Body of pancreas (tissue), 4 donors: ENCODE measurements at places on chromosomes 12 and 14. TPM values are rescaled to one million over a fixed set of nuclear protein-coding genes. Genes with fewer than 3 reads are reported as not detected.

DNA sequence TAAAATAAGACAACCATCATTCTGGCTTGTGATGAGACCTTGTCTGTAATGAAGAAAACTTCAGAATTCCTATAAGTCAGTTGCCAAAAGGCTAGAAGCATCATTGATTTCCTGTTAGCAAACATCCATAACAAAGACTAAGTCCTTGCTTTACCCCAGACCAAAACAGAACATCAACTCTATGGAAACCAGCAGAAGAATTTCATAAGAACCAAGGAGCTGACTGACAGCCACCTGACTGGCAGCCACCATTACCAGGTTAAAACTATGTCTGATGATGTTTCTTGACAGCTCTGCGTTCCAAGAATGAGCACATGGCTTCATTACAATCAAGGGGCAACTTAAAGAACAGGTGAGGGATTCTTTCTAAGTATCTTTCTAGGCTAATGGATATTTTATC is 29.3 kb downstream of the HECTD4 start:
- H3K36me3 ChIP-seq, result no peaks in the 10 kb centered on the region
- H3K27me3 ChIP-seq, result no peaks in the 10 kb centered on the region
- H3K4me1 ChIP-seq, result no peaks in the 10 kb centered on the region
- H3K4me3 ChIP-seq, result no peak overlapping the region
- H3K27ac ChIP-seq, result no peak overlapping the region

DNA sequence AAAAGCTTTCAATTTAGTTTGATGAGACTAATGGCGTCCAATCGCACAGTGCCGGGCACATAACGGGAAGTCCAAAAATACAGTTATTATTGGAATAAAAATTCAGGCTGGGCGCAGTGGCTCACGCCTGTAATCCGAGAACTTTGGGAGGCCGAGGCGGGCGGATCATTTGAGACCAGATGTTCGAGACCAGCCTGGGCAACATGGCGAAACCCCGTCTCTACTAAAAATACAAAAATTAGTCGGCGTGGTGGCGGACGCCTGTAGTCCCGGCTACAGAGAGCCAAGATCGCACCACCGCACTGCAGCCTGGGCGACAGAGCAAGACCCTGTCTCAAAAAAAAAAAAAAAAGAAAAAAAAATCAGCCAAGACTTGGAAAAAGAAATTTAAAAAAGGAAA is 1.2 kb upstream of the FKBP4 start:
- H3K27ac ChIP-seq, result no peak overlapping the region
- DNase-seq, result no peak
- no peaks in the 10 kb centered on the region for H3K27me3 ChIP-seq
- H3K4me1 ChIP-seq, result peaks cover 35% of the 10 kb centered on the region
- H3K4me3 ChIP-seq, result no peak overlapping the region

- H3K36me3 ChIP-seq, result no peaks in the 10 kb centered on the region
- no peak overlapping the region for H3K4me3 ChIP-seq
- H3K27me3 ChIP-seq, result no peaks in the 10 kb centered on the region
These were observed 735 bp downstream of the ASPG start for GRCh38 chr14:104086210-104086660.

DNA sequence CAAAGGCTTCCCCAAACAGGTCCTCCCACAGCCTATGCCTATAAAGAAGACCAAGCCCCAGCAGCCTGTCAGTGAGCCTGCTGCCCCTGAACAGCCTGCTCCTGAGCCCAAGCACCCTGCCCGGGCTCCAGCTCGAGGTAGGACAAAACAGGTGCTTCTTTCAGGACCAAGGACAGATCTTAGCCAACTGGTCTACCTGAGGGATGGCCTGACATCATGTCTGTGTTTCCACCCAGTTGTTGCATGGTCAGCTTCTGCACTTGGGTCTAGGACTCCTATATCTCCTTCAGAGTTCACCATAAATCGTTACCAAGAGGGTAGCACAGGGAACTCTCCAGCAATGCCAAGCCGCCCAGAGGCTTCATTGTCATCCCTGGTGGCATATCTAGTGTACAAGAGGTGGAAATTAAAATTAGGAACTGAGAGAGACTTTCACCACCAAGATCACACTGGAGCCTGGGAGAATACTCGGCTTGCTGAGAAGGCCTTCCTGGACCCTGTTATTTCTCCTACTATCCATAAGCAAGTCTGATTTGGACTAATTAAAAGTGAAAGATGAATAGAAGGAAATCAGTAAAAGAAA is 38.2 kb upstream of the OAS1 start:
- H3K4me3 ChIP-seq, result no peak overlapping the region
- no peaks in the 10 kb centered on the region for H3K27me3 ChIP-seq
- H3K36me3 ChIP-seq, result no peaks in the 10 kb centered on the region
- H3K27ac ChIP-seq, result no peak overlapping the region

DNA sequence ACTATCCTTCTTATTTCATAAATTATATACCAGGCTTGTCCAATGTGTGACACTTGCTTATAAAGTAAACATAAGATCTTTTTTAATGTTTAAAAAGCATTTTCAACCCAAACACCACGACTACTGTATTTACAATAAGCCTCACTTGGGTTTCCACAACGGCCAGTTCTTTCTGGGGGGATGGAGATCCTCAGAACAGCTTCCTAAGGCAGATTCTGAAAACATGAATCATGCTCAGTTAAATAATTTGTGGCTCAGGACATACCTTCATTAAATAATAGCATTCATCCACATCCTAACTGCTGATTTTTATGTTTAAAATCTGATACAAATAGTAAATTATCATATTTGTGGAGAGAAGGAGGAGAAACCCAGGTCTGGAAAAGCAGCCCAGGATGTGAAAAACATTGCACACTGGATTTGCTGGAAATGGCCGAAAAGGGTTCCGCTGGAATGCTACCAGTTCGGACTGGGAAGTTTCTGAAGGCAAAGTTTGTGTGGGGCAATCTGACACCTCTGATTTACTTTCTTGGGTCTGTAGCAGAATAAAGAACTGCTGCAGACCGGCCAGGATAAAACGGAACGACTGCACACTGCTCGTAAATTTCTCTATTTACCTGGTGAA is 597 bp downstream of the GLT8D2 start:
- peaks cover 13% of the 10 kb centered on the region for H3K4me1 ChIP-seq
- no peaks in the 10 kb centered on the region for H3K36me3 ChIP-seq
- no peak overlapping the region for H3K27ac ChIP-seq
- DNase-seq, result no peak
- no peaks in the 10 kb centered on the region for H3K27me3 ChIP-seq

GRCh38 chr12:106600503-106600902 is 17.7 kb downstream of the RFX4 start:
- no peak overlapping the region for H3K27ac ChIP-seq
- H3K27me3 ChIP-seq, result no peaks in the 10 kb centered on the region

GRCh38 chr12:5806371-5807089 is 138.5 kb downstream of the ANO2 start:
- no peaks in the 10 kb centered on the region for H3K36me3 ChIP-seq
- DNase-seq, result no peak
- H3K27me3 ChIP-seq, result no peaks in the 10 kb centered on the region
- no peaks in the 10 kb centered on the region for H3K4me1 ChIP-seq
- H3K4me3 ChIP-seq, result no peak overlapping the region
- H3K27ac ChIP-seq, result no peak overlapping the region

DNA sequence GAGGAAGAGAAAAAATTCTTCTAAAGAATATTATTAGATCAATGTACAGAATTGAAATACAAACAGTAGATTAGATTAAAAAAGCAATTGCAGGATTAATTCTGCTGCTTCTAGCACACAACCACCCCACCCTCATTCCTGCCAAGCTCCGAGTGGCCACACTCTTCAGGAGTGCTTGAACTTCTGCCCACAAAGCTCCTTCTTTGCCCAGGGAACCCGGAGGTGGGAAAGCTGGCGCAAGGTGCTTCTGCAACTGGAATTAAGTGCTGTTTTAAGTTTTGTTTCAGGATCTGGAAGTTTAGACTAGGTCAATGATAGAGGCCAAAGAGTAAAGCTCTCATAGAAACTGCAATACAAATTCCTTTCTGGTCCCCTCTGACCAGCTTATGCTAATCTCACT is 94.1 kb upstream of the BMP4 start:
- H3K27me3 ChIP-seq, result no peaks in the 10 kb centered on the region
- no peaks in the 10 kb centered on the region for H3K4me1 ChIP-seq
- DNase-seq, result no peak
- no peak overlapping the region for H3K27ac ChIP-seq
- H3K36me3 ChIP-seq, result no peaks in the 10 kb centered on the region

DNA sequence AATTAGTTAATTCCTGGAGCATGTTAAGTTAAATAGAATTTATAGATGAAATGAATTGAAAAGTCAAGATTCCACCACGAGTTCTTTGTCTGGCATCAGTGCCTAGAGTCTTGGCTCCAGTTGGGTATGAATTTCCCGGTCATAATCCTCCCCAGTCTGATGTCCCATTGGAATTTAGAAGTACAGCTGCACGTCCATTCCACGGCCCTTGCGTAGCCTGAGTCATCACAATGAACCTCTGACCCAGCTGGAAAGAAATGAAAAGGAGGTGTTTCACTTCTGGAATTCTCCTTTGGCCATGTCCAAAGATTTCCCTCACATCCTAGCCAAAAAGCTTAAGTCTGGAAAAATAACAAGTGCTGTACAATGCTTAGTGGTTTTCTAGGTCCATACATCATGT is 122.7 kb downstream of the KICS2 start:
- H3K27ac ChIP-seq, result no peak overlapping the region
- no peaks in the 10 kb centered on the region for H3K27me3 ChIP-seq
- no peaks in the 10 kb centered on the region for H3K36me3 ChIP-seq
- H3K4me1 ChIP-seq, result peaks cover 26% of the 10 kb centered on the region

CATSPERB gene
- 70.0 TPM for total RNA-seq

DNA sequence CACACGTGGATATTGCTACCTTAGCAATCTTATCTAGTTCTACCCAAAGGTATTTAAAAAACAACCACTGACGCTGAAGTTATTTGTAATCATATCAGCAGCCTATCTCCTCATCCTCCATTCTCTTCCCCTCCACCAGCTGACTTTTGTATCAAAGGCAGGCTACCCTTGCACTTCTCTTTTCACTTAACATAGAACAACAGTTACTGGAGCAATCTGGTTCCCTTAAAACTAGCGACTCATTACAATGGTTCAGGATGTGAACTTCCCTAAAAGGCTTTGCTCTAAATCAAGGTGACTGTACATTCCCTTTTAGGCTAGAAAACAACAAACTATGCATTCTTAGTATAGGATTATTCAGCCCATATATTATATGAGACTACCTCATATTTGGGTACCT is 404.7 kb downstream of the APAF1 start:
- no peak overlapping the region for H3K4me3 ChIP-seq
- no peaks in the 10 kb centered on the region for H3K36me3 ChIP-seq
- no peak overlapping the region for H3K27ac ChIP-seq
- no peak for DNase-seq
- no peaks in the 10 kb centered on the region for H3K27me3 ChIP-seq
